ENCODE measurements at places on chromosomes 2 and 18. TPM values are rescaled to one million over a fixed set of nuclear protein-coding genes. Genes with fewer than 3 reads are reported as not detected.
A peak's percentile ranks its signal among the peaks of the same experiment; 100 is the strongest.

DNA sequence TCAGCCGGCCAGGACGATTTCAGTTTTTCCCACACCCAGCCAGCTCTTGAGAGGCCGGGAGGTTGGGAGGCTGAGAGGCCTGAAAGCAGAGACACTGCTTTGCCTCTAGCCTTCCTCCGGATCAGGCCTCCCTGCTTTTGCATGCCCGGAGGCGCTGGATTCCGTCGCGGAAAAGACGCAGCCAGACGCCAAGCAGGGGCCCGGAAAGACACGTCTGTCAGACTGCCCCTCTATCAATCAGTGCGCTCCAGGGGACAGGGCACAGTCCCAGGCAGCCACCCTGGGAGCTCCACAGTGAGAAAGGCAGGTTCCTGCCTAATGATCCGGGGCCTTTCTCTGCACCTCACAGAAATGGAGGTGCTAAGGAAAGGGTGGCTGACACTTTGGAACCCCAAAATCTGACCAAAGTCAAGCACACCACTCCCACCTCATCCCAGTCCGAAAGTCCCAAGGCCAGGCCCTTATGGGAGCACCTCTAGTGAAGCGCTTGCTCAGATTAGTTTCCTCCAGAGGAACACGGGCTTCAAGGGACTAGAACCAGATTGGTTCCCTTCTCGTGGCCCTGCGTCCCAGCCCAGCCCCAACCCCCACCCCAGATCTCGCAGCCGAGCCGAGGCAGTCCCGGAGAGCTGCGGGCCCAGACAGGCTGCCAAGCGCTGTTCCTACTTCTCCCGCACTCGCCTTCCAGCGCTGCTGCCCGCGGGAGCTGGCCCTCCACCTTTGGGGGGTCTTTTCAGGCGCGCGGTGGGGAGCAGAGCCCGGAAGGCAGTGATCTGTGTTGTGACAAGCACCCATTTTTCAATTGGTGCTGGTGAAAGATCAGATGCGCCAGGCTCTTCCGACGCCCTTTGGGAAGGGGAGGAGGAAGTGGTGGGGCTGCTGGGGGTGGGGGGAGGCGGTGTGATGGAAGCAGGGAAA, 5.0 kb downstream of the DLX1 start:
- DNase-seq, result no peak
- no peaks in the 10 kb centered on the region for H3K4me1 ChIP-seq
- H3K36me3 ChIP-seq, result no peaks in the 10 kb centered on the region
- no peak overlapping the region for H3K4me3 ChIP-seq

- peaks cover 7% of the 10 kb centered on the region for H3K4me1 ChIP-seq
- H3K36me3 ChIP-seq, result no peaks in the 10 kb centered on the region
- H3K4me3 ChIP-seq, result no peak overlapping the region
Observed at GRCh38 chr2:27083410-27084296, 2.9 kb upstream of the KHK start.

GRCh38 chr2:224657349-224657748, 58.8 kb downstream of the CCDC195 start:
- no peak overlapping the region for H3K27ac ChIP-seq
- H3K4me3 ChIP-seq, result no peak overlapping the region
- no peaks in the 10 kb centered on the region for H3K4me1 ChIP-seq
- H3K36me3 ChIP-seq, result no peaks in the 10 kb centered on the region

DNA sequence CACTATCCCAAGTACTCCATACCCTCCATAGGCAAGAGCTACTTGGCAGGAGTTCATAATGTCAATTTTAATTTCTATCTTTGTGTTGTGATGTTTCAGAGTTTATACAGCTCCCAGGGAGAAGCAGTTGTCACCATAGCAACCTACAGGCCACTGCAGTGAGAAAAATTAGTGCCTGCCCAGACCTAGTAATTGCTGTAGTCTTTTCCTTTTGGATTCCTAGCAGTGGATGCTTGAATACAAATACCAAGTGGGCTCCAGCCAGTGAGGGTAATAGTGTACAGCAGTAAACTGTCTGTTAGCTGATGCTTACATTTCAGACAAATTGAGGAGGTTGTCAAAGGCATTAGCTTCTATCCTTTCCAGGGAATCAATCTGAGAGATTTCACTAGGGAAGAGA, 26.7 kb downstream of the LHCGR start:
- no peak for DNase-seq
- no peak overlapping the region for H3K4me3 ChIP-seq
- H3K27ac ChIP-seq, result no peak overlapping the region
- H3K36me3 ChIP-seq, result no peaks in the 10 kb centered on the region
- H3K27me3 ChIP-seq, result 0 out of 2 replicates have a peak, but pooled peaks cover 4% of the 10 kb centered on the region
- H3K4me1 ChIP-seq, result no peaks in the 10 kb centered on the region

DNA sequence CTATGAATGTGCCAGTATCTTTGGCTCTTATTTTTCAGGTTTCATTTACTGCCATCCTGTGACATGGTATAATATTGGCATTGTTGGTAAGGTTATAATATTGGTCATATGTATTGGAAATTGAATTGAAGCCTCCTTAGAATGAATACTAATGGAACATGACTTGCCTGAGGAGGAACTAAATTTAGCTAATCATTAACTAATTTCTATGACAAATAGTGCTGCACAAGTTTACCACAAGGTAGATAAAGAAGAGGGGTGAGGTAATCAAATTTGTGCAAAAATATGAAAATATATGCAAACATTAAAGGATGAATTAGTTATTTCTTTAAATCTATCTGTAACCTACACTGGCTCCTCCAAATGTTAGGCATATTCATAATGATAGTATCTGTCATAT, 43.2 kb upstream of the ORC2 start:
- H3K36me3 ChIP-seq, result no peaks in the 10 kb centered on the region
- no peaks in the 10 kb centered on the region for H3K27me3 ChIP-seq
- DNase-seq, result no peak
- no peaks in the 10 kb centered on the region for H3K4me1 ChIP-seq
- no peak overlapping the region for H3K4me3 ChIP-seq
- H3K27ac ChIP-seq, result no peak overlapping the region

DNA sequence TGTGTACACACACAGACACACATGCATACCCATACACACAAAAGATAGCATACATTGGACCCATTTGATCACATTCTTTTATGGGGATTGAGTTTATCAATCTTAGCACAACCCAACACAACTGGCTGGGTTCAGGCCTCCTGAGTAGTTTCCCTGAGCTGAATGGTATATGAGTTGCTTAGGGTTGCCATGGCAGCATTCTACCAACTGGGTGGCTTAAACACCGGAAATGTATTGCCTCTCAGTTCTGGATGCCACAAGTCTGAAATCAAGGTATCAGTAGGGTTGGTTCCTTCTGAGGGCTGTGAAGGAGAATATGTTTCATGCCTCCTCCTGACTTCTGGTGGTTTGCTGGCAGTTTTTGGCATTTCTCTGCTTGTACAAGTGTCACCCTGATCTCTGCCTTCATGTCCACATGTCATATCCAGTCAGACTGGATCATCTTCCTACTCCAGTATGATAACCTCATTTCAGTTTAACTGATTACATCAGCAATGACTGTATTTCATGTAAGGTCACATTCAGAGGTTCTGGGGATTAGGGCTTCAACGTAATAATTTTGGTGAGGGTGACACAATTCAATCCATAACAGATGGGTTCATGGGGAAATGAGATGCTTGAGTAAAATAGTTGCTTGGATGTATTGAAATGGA, 212.7 kb downstream of the KCNE4 start:
- H3K4me3 ChIP-seq, result no peak overlapping the region
- H3K36me3 ChIP-seq, result no peaks in the 10 kb centered on the region
- no peaks in the 10 kb centered on the region for H3K4me1 ChIP-seq
- H3K27me3 ChIP-seq, result no peaks in the 10 kb centered on the region
- DNase-seq, result no peak
- H3K27ac ChIP-seq, result no peak overlapping the region

GRCh38 chr2:200221055-200221955, 85.2 kb upstream of the SPATS2L start:
- no peaks in the 10 kb centered on the region for H3K4me1 ChIP-seq
- no peak for DNase-seq
- no peaks in the 10 kb centered on the region for H3K36me3 ChIP-seq
- H3K4me3 ChIP-seq, result no peak overlapping the region

GRCh38 chr18:52679354-52679753, 339.4 kb downstream of the DCC start:
- no peaks in the 10 kb centered on the region for H3K36me3 ChIP-seq
- H3K4me1 ChIP-seq, result no peaks in the 10 kb centered on the region
- H3K27ac ChIP-seq, result no peak overlapping the region
- H3K4me3 ChIP-seq, result no peak overlapping the region
- DNase-seq, result no peak
- H3K27me3 ChIP-seq, result no peaks in the 10 kb centered on the region

DNA sequence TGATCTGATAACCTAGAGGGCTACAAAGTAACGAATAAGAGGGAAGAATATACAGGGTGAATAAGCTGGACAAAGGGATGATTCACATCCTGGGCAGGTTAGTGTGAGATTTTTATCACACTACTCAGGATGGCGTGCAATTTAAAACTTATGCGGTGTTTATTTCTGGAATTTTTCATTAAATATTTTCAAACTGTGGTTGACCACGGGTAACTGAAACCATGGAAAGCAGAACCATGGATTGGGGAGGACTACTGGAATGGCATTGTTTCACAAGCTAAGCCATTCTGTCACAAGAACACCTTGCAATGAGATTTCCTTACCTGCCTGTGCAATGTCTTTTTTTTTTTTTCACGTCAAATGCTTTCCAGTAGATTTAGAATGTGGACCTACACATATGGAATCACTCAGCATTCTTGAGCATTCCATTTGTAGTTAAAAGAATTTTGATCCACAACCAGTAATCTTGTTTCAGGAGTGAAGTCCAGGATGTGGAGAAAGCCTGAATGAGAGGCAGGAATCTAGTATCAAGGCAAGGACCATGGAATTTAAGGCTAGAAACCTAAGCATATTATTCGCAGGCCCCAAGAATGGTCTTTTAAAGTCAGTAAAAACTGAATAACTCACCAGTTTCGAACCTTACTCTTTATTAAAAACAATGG, 8.0 kb upstream of the CDK15 start:
- H3K27ac ChIP-seq, result peak overlapping the region; percentile 93
- H3K36me3 ChIP-seq, result no peaks in the 10 kb centered on the region
- DNase-seq, result peak; percentile 83
- H3K27me3 ChIP-seq, result no peaks in the 10 kb centered on the region

DNA sequence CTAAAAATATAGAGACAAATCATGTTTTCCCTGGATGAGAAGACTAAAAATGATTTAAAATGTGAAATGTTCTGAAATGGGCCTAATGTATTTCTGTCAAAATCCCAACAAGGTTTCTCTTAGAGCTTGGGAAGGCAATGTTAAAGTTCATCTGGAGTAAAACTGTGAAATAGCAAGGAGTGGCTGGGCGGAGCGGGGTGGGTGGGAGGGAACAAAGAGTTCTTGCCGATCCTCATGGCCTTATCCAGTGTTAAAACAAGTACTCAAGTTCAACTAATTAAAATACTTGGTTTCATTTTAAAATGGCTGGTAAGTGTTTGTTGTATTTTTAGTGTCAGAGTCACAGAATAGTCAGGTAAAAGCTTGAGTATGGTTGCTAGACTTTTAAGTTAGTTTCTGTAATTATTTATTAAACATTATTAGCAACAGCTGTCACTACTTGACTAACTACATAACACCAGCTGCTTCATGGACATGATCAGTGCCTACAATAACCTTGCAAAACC, 87.3 kb downstream of the RTN4 start:
- peak overlapping the region; percentile 56 for H3K27ac ChIP-seq
- DNase-seq, result no peak
- H3K4me3 ChIP-seq, result no peak overlapping the region
- no peaks in the 10 kb centered on the region for H3K27me3 ChIP-seq
- H3K4me1 ChIP-seq, result peaks cover 21% of the 10 kb centered on the region

DNA sequence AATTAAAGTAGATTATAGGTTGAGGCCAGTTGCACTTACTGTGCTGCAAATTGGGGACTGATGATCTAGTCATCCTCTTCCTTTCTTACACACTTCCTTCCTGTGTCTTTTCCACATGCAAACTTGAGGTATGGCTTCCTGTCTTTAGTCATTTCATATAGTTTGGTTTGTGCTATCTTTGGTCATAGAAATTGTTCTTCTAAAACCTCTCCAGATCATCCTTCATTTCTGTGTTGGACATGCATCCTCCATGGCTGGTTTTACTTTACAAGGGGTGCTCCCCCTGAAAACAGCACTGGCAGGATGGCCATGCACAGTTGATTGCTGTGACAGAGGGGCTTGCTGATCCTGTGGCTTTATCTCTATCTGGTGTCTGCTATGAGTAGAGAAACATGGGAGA, 36.5 kb downstream of the MGAT5 start:
- DNase-seq, result no peak
- H3K36me3 ChIP-seq, result no peaks in the 10 kb centered on the region
- H3K4me3 ChIP-seq, result no peak overlapping the region
- no peaks in the 10 kb centered on the region for H3K27me3 ChIP-seq
- H3K4me1 ChIP-seq, result no peaks in the 10 kb centered on the region
- no peak overlapping the region for H3K27ac ChIP-seq

The HAT1 gene
- total RNA-seq, result 74.7 TPM

The GNAL gene
- total RNA-seq, result 0.44 TPM

The SCN2A gene
- total RNA-seq, result not detected

The DPY30 gene
- total RNA-seq, result 105 TPM

The CDK5R2 gene
- 1.3 TPM for total RNA-seq

The RAX gene
- total RNA-seq, result not detected

The AQP12B gene
- total RNA-seq, result not detected

Measured in Panc1 (cell line).